Stimulated activated CD8-positive, alpha-beta memory T cell treated with anti-CD3 and anti-CD28 coated beads, Interleukin-2, amount 100 ng/mL, for 1 hour (primary cell): ENCODE measurements at places on chromosomes 16 and 17.

GRCh38 chr17:38728290-38728831 lies 1.8 kb upstream of the CISD3 start:
- peak; percentile 48 for DNase-seq

GRCh38 chr16:22255335-22255734 lies 41.9 kb upstream of the POLR3E start:
- no peak for DNase-seq

- DNase-seq = no peak
Measured at GRCh38 chr16:73311857-73312723, 264.2 kb upstream of the ZFHX3 start.

DNA sequence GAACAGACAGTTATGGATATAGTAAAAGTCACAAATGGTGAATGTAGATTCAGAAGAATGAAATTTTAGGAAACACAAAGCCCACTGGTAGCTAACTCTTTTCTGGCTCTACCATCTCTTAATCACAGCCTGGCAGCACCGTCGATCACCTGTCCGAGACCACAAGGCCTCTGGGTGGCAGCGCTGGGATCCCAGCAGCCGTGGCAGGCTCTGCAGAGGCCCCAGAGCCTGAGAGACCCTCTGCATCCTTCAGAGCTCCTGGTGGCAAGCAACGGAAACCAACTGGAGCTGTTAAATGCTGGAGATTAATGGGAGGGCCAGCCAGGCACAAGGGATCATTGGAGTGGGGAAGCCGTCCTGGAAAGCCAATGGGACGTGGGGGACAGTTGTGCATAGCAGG lies 26.3 kb downstream of the LAT start:
- DNase-seq = no peak

- DNase-seq = no peak
Measured at GRCh38 chr16:82093666-82094300, 58.7 kb downstream of the HSD17B2 start.

- no peak for DNase-seq
Measured at GRCh38 chr16:88883117-88883895, 16.8 kb upstream of the PABPN1L start.

DNA sequence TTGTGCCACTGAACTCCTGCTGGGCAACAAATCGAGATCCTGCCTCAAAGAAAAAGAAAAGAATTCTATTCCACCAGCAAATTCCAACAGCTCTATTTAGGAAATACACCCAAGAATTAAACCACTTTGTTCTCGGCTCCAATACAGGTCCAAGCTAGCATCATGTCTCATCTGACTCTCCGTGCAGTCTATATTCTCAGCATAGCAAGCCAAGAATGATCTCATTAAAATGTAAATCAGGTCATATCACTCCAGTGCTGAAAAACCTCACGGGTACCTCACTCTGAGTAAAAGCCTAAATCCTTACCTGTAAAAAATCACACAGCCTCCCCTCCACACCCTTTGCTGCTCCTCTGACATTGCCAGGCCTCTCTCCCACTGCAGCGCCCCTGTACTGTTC lies 23.9 kb downstream of the UBE2G1 start:
- no peak for DNase-seq

- DNase-seq = no peak
Measured at GRCh38 chr17:17621254-17621653, 29.7 kb upstream of the PEMT start.

GRCh38 chr16:24045641-24046040 lies 209.9 kb downstream of the PRKCB start:
- DNase-seq = no peak

DNA sequence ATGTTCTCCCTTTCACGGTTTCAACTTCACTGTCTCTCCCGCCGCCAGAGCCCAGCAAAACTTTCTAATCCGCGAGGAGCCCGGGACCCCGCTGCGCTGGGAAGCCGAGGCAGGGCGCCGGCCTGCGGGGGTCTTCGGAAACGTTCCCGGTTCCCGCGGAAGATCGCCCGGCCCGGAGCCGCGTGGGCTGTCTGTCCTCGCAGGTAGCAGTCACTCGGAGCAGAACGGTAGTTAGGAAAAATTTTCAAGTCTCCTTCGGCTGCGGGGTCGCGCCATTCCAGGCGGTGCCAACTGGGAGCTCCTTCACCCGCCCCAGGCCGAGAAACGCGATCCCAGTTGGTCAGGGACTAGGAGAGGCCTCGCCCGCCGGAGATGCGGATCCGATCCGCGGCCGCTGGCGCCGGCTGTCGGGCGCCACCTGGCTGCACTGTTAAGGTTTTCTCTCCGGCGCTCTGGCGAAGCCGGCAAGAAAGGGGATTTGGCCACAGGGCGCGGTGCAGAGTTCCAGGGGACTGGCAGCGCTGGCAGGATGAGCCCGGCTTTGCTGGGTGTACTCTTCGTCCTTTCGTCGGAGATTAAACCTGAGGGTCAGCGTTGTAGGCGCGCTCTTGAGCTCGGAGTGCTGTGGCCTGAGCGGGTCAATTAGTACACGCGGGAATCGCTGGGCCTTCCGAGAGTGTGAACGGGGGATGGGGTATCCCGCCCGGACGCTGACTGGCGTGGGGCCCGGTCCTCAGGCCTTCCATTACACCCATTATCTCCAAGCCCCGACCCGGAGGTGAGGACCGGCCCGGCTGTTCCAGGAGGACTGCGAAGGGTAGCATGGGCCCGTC lies 135.4 kb downstream of the KCNJ12 start:
- peak; percentile 52 for DNase-seq

DNA sequence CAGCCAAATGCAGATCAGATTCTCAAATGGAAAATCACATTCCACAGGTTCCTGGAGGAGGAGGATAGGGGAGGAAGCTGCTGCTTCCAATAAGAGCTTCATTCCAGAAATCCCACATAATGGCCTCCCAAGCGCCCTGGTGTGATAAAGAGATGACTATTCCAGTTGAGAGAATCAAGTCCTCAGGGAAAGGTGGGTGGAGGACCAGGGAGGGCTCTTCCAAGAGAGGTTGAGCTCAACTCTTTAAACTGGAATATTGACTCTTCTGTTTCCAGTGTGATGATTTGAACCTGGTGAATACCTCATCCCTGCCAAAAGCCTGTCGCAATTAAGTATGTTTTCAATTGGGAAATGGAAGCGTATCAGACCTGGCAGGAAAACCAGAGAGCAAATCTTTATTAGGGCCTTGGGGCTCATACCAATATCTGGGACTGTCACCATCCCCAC lies 81.4 kb upstream of the DYNLRB2 start:
- DNase-seq = no peak

- no peak for DNase-seq
Measured at GRCh38 chr16:73413091-73413829, 365.3 kb upstream of the ZFHX3 start.

DNA sequence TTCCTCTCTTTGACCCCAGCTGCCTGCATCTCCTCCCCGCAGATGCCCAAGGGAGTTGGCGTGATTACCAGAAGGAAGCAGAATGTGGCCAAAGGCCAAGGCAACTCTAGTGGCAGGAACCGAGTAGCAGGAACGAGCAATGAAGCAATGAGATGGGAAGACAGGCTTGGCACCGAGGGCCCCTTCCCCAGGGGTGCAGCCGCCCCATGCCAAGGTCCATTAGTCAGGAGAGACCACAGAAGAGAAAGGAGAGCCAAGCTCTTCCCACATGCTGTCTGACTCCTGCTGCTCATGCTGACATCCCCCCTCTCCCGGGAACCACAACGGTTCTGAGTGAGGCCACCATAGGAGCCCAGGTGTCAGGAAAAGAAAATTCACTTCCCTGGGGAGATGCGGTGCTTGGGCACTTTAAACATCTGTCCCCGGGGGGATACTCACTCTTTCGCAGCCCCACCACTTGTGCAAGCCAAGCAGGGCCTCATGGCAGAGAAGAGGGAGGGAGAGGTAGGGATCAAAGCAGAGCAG lies 67.4 kb downstream of the MYO18A start:
- DNase-seq = no peak

DNA sequence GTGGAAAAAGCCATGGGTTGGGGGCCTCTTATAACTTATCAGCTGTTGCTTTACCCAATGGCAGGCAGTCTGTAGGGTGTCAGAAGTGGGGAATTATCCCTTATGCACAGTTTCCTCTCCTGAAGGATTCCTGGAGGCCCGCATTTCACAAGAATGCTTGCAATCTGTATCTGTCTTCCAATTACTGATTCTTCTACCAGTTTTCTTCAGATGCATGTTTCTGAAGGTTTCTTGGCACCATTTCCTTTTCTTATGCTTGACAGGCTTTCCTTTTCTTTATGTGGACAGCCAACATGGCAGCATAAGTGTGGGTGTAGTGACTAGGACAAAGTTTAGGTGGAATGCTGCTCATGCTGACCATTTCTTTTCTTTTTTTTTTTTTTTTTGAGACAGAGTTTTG lies 36.1 kb downstream of the MAP3K3 start:
- no peak for DNase-seq

- DNase-seq = no peak
Measured at GRCh38 chr17:55727920-55728319, 5.3 kb upstream of the TMEM100 start.

DNA sequence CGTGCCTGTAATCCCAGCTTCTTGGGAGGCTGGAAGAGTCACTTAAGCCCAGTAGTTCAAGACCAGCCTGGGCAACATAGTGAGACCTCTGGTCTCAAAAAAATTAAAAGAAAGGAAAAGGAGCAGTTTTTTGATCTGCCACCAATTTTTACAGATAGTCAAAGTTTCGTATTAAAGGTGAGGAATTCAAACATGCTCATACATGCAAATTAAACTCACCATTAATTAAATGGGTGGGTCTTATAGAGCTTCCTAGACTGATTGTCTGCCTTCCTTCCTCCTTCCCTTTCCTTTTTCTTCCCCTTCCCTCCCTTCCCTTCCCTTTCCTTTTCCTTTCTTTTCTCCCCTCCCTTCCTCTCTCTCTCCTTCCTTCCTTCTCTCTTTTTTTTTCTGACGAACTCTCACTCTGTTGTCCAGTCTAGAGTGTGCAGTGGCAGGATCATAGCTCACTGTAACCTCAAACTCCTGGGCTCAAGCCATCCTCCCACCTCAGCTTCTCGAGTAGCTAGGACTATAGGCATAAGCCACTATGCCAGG lies 36.4 kb upstream of the VPS4A start:
- DNase-seq = no peak

DNA sequence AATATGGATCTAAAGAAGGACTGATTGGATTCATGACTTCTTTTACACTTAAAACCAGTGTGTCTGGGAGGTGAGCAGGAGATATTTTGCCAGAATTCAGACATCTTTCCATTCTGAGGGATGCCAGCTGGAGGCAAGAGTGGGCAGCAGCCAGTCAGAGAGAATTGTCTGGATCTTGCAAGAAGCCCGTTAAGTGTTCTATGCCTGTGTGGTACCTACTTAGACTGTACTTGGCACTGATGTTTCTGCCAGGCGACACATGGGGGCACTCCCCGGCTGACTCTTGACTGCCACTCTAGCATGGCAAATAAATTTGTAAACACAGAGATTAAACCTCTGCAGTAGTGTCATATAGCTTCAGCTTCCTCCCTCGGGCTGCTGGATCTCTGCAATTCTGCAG lies 247.7 kb downstream of the UTP18 start:
- DNase-seq = no peak

- DNase-seq = no peak
Measured at GRCh38 chr16:10765772-10766171, 22.1 kb downstream of the NUBP1 start.

DNA sequence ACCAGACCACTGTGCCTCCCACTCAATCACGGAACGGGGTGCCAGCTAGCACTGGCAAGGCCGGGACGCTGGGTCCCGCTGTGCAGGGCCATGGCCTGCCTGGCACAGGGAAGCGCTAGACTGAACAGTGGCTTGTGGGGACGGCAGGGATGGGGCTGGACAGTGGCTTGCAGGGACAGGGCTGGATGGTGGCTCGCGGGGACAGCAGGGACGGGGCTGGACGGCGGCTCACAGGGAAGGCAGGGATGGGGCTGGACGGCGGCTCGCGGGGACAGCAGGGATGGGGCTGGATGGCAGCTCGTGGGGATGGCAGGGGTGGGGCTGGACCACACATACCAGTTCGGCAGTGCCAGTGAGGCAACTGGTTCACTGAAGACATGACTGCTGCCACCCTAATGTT lies 32.6 kb downstream of the LMF1 start:
- no peak for DNase-seq

DNA sequence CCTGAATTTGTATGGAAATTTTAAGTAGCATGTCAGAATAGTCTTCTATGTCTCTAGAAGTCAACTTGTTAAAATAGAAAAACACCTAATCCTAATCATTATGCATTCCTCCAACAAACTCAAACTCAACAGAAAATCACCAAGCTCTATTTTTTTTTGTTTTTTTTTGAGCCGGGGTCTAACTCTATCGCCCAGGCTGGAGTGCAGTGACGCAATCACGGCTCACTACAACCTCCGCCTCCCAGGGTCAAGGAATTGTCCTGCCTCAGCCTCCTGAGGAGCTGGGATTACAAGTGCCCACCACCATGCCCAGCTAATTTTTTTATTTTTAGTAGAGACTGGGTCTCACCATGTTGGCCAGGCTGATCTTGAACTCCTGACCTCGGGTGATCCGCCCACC lies 9.8 kb downstream of the TMEM231 start:
- DNase-seq = no peak

DNA sequence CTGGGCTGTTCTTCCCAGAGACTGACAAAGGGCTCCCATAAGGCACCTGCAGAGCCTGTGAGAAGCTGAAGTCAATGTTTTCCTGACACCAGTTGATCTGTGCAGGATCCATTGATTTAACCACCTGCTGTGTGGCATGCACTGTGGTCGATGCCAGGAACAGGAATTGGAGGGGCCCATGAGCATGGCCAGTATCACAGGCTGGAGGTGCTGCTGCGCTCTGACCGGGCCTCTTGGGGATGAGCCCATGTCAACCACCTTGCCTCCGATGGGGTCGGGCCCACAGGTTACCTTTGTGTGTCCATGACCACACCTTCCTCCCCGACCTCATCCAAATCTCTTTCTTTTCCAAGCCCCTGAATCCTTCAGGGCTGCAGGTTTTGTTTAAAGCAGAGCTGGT lies 18.2 kb upstream of the STH start:
- no peak for DNase-seq

DNA sequence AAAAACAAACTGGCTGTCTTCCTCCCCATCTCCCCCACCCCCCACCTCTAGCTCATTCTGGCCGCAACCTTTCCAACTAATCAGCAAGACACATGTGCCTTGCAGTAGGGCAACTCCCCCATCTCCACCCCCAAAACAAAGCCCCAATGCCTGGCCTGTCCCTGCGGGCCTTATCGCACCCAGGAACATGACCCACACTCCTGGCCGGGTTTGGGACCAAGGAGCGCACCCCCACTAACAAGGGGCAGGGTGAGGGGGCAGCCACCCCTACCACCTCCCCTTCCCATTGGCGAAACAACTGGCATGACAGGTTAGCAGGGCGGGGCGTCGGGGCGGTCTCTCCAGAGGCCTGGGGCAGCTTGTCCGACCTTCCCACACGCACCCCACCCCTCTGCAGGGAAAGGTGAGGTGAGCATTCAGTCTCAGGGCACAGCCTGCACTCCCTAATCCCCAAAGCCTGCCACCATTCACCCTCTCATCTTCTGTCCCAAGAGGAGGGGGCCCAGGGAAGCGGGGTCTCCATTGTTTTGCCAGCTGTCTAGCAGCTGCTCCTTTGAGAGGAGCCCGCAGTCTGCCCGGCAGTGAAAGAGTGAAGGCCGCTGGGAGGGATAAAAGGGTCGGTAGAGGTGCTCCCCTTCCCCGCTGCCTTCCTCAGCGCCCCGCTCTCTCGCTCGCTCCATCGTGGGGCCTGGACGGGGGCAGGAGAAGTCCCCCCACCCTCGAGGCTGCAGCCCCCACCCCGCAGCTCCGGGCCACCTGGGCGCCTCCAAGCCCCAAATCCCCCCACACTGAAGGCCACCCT lies 765 bp downstream of the MYO18A start:
- DNase-seq = no peak
